ENCODE measurements at places on chromosomes 1 and 21.

- DNase-seq, result no peak
Observed at GRCh38 chr21:43275421-43276211, 106.8 kb downstream of the CRYAA start.

- no peak for DNase-seq
Observed at GRCh38 chr1:183043872-183044854, 20.9 kb downstream of the LAMC1 start.

DNA sequence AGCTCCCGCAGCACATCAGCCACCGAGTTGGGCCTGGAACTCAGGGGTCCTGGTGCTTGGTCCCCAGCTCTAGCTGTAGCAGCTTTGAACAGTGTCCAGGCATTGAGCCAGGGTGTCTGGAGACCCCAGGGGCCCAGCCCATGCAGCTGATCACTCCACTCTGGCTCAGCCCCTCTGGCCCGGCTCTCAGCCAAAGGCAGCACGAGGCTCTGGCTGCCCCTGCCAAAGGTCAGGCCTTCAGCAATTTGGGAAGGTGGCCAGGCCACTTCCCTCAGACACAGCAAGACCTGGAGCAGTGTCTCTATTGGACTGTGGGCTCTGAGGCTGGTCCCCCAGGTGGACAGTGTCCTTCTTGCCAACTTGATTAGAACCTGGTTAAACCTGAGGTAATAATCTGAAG, 34.4 kb upstream of the RNF19B start:
- DNase-seq, result no peak

DNA sequence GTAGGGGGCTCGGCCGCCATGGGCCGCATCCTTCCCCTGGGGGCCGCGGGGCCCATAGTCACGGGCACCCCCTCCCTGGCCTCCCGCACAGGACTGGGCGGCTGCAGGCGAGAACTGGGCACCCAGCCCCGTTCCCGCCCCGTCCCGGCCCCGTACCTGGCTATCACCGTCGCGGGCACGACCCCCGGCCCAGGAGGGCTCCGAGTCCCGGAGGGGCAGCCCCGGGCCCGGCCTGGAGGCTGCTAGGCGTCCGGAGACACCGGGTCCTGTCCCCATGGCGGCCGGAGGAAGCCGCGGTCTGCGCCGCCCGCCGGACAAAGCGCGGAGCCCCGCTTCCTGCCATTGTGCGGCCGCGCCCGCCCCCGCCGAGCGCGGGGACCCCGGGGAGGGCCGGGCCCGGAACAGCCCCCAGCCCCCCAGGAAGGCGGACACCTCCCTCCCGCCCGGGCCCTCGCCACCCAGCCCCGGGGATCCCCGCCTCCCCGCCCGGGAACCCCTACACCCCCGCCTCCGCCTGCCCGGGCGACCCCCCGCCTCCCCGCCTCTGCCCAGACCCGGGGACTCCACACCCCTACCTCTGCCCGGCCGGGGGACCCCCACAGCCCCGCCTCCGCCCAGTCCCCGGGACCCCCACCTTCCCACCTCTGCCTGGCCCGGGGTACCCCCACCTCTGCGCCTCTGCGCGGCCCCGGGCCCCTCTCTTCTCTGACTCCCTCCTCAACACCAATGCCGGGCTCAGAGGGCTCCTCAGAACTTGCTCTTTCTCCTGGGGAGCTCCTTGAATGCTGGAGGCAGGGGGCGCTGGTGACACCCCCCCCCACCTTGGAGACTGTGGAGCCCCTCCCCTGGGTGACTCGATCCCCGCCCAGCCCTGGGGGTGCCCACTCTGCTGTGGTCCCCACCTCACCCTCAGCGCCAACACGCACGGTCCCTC, 6.0 kb downstream of the PLEKHG5 start:
- peak; percentile 52 for DNase-seq

- no peak for DNase-seq
Observed at GRCh38 chr21:45737485-45738166, 94.1 kb downstream of the PCBP3 start.

DNA sequence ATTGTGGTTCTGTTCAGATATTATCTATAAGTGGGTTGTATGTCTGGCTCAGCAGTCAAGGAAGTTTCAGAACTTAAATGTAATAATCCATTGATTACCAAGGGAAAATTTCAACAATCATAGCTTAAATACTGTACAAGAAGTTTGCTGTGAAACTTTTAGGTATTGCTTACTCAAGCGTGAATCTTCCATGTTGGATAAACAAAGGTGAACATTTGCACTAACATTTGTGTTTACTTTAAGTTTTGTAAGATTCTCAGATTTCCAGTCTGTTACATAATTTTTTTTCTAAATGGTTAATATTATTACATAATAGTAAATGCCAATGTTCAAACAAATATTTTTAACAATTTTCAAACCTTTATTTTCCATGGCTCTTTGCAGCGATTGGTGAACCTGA, 285.6 kb downstream of the NCAM2 start:
- no peak for DNase-seq

- no peak for DNase-seq
Observed at GRCh38 chr1:54453509-54453908, 47.3 kb upstream of the SSBP3 start.

- DNase-seq, result no peak
Observed at GRCh38 chr1:37415611-37416244, 58.7 kb upstream of the ZC3H12A start.

- DNase-seq, result no peak
Observed at GRCh38 chr1:176733661-176734060, 270.7 kb downstream of the PAPPA2 start.

DNA sequence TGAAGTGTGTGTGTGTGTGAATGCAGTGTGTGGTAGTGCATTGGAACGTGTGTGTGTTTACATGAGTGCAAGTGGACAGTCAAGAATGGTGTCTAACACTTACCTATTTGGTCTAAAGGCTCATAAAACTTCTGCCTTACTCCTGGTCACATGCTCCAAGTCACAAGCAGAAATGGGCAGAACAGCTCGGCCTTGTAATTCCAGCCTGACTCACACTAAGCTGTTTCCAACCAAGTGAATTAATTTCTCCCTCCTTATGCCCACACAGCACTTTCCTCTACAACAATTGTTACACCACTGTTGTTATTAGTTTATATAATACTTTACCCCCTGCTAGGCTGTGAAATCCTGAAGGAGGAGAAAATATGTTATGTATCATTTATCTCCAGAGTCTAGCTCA, 43.8 kb downstream of the DDR2 start:
- DNase-seq, result no peak

DNA sequence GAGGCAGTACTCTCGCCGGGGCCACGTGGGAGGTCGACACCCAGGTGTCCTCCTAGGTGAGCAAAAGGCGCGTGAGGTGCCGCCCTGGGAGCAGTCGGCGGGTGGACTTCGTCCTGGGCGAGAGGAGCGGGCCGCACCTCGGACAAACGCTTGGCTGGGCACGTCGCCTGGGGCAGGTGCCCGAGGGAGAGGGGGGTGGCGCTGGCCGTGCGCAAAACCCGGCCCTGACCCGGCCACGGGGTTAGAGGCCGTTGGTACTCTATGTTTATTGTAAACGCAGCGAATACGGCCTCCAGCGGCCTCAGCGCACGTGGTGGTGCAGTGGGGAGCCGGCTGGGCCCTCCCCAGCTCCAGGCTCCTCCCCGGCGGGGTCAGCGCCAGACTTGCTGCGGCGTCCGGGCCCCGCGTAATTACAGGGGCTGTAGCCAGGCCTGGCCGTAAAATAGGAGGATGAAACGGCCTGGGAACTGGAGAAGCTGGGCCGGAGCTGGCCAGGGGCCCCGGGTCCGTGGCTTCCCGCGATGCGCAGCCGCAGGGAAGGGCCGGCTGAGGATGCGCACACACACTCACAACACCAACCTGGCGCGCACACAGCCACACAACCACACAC, 1.6 kb upstream of the EFNA1 start:
- peak; percentile 62 for DNase-seq

DNA sequence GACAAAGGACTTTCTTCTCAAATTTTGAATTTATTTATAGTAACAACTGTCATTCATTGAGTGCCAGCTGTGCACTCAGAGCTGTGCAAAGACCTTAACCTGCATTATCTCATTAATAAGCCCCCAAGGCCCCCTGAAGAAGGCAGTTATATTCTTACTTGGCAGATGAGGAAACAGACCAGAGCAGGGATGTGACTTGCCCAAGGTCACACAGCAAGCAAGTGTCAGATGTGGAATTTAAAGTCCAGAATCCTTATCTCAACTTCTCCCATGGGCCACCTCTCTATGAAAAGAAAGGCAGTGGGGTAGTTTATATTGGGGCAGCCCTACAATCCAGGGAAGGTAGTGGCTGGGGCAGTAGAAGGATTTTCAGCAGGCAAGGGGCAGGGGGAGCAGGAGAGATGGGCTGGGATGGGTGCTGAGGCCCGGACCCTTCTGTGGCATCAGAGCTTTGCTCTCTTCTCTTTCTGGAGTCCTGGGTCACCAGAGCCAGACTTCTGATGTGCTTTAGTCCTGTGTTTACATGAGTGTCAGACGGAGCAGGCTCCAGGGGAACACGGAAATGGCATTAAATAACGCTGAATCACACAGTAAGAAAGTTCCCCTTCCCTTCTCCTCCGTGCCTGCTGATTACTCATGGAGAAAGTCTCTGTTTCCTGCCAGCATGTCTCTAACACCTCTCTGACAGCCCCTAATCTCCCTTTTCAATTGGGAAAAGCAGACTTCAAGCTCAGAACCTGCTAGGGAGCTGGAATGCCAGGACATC, 39.5 kb downstream of the EPHB2 start:
- no peak for DNase-seq

- DNase-seq, result peak; percentile 19
Observed at GRCh38 chr1:180636138-180636537, 4.3 kb downstream of the XPR1 start.

GRCh38 chr1:229070168-229070567, 200.7 kb upstream of the RAB4A start:
- no peak for DNase-seq

GRCh38 chr1:175211656-175212055, 19.1 kb upstream of the KIAA0040 start:
- no peak for DNase-seq

GRCh38 chr1:16015960-16016901, 1.6 kb downstream of the HSPB7 start:
- peak; percentile 50 for DNase-seq
